ENCODE measurements at places on chromosomes 12 and 14. TPM values are rescaled to one million over a fixed set of nuclear protein-coding genes. Genes with fewer than 3 reads are reported as not detected.

GRCh38 chr12:112486361-112486760, 67.6 kb downstream of the PTPN11 start:
- DNase-seq = no peak

Gene NDRG2
- total RNA-seq = 46.3 TPM

Gene TSPAN11
- 2.1 TPM for total RNA-seq

DNA sequence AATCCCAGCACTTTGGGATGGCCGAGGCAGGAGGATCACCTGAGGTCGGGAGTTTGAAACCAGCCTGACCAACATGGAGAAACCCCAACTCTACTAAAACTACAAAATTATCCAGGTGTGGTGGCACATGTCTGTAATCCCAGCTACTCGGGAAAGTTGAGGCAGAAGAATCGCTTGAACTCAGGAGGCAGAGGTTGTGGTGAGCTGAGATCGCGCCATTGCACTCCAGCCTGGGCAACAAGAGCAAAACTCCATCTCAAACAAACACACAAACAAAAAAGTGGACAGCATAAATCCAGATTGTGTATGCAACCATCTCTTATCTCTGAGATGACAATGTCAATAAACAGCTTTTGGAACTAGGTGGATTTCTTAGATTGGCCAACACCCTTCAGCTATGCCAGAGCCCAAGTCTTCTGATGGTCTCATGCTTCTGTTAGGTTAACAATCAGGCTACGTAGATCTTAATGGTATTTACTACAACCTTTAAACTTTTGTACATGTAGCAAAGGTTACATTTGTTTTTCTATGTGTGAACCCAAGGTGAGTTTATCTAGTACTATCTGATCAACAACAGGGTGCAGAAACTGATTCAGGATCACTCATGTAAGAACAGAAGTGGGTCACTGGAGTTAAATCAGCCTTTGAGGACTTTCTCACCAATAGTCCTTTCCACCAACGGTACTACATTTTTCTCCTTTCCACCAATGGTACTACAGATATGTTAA, 73.7 kb downstream of the DUSP16 start:
- no peak for DNase-seq

DNA sequence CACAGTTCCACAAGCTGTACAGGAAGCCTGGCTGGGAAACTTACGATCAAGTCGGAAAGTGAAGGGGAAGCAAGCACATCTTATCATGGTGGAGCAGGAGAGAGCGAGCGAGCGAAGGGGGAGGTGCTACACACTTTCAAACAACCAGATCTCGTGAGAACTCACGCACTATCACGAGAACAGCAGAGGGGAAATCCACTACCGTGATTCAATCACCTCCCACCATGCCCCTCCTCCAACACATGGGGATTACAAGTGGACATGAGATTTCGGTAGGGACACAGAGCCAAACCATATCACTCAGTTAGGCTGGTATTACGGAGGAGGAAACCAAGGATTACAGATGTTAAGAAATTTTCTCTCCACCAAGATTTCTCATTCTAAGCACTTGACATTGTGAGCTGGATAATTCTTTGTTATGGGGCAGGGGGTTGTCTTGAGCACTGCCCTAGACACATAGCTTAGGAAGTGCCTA, 262.0 kb upstream of the G2E3 start:
- DNase-seq = no peak
